HFF-Myc (cell line): ENCODE measurements at places on chromosomes 7 and 10.

- DNase-seq = no peak
Measured at GRCh38 chr7:133386205-133386604, 133.3 kb downstream of the EXOC4 start.

- DNase-seq = no peak
Measured at GRCh38 chr7:54931532-54931931, 87.3 kb upstream of the EGFR start.

GRCh38 chr7:137958470-137959431, 43.1 kb downstream of the CREB3L2 start:
- no peak for DNase-seq

DNA sequence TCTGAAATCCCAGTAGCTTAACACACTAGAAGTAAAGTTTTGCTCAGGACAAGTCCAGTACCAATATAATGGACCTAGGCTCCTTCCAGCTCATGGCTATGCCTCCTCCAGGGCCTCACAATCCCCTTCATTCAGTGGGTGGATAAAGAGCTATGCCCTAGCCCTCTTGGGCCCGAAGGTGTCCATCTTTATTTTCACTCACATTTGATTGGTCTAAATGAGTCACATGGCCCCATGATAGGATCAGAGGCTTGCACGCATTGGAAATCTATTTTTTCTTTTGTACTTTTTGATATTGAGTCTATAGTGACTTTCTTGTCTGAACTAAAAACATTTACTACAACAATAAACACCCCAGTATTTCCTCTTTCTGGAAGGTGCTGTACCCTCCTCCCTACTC, 202.6 kb upstream of the CTBP2 start:
- no peak for DNase-seq
